Activated T-helper 9 cell treated with anti-CD3 and anti-CD28 coated beads, Interleukin-2, amount 50 U/mL, for 16 hours (primary cell): ENCODE measurements at places on chromosomes 6 and 20.

DNA sequence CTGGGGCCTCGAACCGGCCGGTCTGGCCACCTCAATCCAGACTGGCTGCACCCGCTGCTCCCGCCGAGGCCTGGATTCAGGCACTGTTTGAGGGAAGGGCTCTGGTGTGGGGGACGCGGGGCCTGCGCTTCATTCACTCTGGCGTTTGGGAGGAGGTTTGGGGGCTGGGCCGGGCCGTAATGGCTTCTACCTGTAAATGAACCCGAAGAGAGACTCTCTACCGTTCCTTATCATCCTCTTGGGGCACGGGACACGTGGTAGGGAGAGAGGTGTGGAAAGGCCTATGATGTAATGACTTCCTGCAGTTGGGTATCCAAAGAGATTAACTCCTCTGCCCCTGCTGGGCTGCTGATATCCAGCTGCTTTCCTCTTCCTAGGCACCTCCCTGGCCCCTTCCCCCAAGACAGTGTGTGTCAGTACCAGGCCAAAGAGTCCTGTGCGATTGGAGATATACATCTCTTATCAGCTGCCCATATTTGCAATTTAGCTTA lies 1.8 kb downstream of the FOXO3 start:
- DNase-seq, result no peak

DNA sequence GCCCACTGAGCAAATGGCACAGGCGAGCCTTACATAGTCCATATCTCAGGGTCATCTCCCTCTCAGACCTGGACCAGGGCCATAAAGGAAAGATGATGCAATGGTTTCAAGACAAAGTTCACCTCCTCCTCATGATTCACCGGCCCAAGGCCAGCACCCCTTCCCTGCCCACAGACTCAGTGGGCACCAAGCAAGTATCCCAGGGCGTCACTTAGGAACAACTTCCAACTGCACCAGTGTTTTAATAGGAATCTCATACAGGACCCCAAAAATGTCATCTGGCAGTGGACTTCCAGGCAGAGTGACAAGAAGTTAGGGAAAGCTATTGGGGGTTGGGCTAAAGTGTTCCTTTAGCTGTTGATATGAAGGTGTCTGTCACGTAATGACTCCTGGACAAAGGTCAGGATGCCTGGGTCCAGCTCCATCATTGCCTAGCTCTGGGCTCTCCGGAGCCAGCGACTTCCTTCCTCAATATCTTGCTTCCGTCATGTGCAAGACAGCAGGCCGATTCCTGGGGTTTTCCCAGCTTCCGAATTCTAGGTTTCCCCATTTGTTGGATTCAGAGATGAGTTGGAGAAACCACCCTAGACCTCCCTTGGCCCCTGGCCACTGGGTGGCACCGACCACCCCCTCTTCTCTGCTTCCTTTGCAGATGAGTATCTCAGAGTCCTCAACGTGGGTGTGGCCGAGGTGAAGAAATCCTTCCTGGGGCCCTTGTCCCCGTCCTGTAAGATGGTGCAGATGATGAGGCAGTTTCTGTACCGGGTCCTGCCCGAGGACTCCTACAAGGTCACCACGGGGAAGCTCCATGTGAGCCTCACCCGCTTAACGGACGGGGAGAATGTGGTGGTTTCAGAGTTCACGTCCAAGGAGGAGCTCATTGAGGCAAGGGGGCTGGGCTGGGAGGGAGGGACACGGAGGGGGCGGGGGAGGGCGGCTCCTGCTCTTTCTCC lies 21.1 kb downstream of the PNPLA1 start:
- no peak for DNase-seq

DNA sequence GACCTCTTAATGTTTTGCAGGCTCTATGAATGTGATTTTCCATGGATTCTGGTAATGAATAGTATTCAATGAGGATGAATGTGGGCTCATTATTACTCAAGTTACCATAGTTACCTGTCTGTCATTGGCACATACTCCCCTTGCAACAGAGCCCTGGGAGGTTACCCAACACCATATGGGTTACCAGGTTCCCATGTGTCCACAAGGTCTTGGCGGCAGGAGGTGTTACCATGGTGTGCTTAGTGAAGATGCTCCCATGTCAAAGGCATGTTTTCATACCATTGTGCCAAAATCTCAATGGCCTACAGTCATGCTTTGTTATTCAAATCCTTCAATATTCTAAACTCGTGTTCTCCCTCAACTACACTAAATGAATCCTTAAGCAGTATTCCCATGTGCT lies 232.5 kb downstream of the HDGFL1 start:
- no peak for DNase-seq

- no peak for DNase-seq
Observed at GRCh38 chr6:166296035-166296883, 11.9 kb downstream of the PRR18 start.

GRCh38 chr6:134117409-134117808 lies 65.0 kb upstream of the SLC2A12 start:
- no peak for DNase-seq

GRCh38 chr6:123524781-123525180 lies 112.0 kb downstream of the TRDN start:
- DNase-seq, result no peak

- DNase-seq, result no peak
Observed at GRCh38 chr6:98578016-98578415, 256.4 kb upstream of the POU3F2 start.

DNA sequence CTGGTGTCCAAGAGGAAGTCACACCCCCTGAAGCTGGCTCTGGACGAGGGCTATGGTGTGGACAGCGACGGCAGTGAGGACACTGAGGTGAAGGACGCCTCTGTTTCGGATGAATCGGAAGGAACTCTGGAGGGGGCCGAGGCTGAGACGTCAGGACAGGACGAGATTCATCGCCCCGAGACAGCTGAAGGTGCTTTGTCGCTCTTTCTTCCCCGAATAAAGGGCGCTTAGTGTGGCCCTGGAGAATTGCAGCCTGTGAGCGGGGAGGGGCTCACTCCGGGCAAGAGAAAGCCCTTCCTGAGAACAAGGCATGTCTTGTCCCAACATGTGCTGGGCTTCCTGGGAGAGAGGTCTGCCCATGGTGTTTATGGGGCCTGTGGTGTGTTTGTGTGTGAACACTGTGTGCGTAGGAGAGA lies 41.4 kb downstream of the MYT1 start:
- no peak for DNase-seq

DNA sequence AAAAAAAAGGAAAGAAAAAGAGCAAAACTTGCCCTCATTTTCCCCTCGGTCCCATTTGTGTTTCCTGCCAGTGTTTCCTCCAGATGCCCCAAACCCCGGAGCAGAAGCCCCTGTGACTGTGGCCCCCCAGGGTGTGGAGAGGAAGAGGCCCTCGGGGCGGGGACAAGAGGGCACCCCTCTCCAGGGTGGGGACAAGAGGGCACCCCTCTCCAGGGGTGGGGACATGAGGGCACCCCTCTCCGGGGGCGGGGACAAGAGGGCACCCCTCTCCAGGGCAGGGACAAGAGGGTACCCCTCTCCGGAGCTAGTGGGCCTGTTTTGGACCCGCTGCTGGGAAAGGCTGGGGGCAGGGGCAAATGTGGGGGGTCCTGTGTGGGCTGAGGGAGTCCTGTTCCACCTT lies 13.1 kb downstream of the MYT1 start:
- DNase-seq, result no peak

- DNase-seq, result no peak
Observed at GRCh38 chr6:72966628-72967280, 258.5 kb downstream of the KHDC1L start.
